ENCODE measurements at places on chromosomes 16 and 17.

- DNase-seq, result no peak
Observed at GRCh38 chr17:60910415-60910814, 232.8 kb downstream of the BCAS3 start.

GRCh38 chr17:51707216-51707615 lies 446.9 kb downstream of the UTP18 start:
- no peak for DNase-seq

GRCh38 chr17:40952661-40953060 lies 14.1 kb downstream of the KRT39 start:
- no peak for DNase-seq

GRCh38 chr17:74466828-74467184 lies 372 bp downstream of the CD300A start:
- DNase-seq, result no peak

DNA sequence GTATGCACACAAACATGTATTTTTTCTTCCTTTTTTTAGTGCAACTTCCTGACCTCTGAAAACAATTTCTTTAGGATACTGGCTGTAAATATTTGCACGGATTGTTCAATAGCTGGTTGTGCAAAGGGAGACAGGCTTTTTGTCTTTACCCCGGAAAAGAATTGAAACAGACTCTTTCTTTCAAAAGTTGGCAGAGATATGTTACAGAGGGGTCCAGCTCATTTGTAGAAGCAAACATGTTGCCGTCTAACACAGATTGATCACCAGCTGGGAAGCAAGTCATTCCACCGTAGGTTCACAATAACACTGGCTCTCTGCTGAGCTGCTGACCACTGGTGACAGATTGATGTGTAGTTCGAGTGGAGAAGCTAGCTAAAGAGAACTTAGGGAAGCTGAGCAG lies 130.9 kb downstream of the STX8 start:
- DNase-seq, result no peak

DNA sequence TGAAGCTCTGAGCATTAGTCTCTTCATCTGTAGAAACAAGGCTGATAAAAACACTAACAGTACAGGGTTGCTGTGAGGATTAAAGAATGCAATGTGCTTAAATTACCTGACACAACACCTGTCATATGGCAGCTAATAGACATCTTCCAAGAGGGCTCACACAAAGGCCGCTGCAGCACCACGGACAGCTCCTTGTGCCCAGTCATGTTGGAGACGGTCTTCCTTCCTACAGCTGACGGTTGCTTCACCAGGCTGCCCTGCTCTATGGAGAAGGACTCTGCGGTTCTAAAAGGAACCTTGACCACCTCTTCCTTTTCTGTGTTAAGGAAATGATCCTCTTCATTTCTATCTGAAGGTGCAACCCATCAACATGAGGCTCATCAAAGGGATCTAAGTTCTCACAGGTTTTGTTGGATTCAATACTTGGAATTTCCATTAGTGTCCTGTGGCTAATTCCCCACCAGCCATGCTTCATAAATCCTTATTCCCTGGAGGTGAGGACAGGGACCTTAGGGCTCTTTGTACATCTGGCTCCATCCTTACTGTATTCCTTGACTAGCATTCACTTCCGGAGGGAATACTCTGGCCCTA lies 138.9 kb upstream of the CES5A start:
- no peak for DNase-seq

- DNase-seq, result no peak
Observed at GRCh38 chr16:89253548-89254287, 36.2 kb downstream of the ZNF778 start.

DNA sequence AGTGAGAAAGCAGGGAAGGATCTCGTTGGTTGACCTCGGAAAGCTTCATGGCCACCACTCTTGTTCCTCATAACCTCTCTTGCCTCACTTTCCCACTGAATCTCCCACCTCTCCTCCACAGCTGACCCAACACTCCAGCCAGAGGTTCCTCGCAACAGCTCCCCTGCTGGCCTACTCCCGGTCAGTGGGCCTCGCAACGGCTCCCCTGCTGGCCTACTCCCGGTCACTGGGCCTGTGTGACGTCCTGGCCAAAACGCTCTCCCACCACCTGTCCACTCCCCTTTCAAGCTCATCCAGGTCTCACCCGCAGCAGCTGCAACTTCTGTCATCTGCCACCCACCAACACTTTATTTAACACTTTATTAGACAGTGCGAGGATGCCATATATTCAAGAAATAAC lies 149.1 kb downstream of the VPS53 start:
- no peak for DNase-seq

GRCh38 chr17:5354310-5354709 lies 65.2 kb downstream of the NUP88 start:
- DNase-seq, result no peak

DNA sequence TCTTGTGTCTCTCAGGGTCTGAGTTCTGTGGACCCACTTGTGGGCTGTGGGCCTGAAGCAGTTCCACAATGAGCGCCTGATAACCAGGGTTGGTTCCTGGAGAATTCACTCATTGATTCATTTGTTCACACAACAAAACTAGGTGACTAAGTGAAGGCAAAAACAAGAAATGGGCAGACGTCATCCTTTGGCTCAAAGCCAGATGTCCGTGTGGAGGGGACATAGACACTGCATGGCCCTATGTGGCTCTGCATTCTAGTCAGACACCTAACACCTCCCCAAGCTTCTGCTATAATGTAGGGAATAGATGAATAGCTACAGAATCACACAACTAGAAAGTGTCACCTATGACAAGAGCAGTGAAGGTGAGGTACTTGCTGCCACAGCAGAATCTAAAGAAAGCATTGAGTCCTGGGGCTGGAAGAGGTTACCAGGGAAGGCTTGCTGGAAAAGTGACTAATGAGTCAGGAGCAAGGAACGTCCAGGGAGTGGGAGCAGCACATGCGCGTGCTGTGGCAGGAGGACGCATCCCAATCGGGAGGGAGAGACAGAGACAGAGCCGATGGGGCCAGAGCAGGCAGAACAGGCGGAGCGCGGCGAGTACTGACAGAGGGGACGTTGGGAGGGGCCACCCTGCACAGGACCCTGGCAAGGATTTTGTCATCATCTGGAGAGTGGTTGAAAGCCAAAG lies 58.9 kb downstream of the CES1 start:
- DNase-seq, result no peak

DNA sequence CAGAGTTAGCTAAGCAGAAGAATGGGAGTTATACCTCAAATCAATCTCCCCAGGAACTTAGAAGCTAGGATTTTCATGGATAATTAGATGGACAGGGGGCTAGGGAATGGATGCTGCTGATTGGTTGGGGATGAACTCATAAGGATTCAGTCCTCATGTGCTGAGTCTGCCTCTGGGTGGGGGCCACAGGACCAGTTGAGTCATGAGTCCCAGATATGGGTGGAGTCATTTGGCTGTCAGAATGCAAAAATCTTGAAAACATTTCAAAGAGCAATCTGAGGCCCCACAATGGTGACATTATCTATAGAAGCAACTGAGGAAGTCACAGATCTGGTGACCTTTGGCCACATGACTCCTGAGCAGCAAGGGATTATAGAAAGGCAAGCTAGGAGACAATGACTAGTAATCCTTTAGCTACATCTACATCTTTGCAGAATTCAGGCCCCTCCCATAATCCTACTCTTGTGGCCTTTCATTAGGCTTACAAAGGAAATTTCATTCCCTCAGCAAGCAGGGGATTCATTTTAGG lies 82.6 kb upstream of the CCL2 start:
- no peak for DNase-seq

DNA sequence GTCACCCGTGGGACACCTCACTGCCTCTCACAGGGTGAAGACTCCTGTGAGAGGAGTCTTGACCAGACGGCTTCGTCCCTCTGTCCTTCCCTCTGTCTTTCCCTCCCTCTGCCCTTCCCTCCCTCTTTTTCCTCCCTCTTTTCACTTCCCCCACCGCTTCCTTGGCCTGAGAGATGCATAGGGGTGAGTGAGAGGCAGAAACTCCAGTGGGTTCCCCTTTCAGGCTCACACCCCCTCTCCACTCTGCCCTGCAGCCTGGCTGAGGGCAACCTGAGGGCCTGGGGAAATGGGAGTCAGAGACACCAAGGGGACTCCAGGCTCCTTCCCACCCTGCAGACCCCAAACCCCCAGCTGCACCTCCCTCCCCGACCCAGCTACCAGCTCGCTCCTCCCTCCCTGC lies 14.6 kb upstream of the KRT17 start:
- no peak for DNase-seq

DNA sequence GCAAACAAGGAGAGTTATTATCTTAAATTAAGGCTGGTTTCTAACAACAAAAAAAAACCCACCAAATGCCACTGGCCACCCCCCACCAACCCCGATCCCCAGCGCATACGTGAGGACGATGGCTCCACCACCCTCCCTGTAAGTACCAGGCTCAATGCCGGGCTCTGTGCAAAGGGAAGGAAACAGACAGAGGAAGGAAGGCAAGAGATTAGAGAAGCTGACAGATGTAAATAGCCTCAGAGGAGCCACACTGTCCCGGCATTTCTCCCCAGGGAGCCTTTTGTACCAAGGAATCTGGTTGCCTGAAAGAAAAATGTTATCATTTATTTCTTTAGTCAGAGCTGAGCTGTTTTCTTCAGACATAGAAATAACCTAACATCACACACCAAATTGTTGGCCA lies 13.1 kb downstream of the SOST start:
- no peak for DNase-seq

GRCh38 chr16:26598061-26598460 lies 468.7 kb upstream of the C16orf82 start:
- DNase-seq, result peak; percentile 9

DNA sequence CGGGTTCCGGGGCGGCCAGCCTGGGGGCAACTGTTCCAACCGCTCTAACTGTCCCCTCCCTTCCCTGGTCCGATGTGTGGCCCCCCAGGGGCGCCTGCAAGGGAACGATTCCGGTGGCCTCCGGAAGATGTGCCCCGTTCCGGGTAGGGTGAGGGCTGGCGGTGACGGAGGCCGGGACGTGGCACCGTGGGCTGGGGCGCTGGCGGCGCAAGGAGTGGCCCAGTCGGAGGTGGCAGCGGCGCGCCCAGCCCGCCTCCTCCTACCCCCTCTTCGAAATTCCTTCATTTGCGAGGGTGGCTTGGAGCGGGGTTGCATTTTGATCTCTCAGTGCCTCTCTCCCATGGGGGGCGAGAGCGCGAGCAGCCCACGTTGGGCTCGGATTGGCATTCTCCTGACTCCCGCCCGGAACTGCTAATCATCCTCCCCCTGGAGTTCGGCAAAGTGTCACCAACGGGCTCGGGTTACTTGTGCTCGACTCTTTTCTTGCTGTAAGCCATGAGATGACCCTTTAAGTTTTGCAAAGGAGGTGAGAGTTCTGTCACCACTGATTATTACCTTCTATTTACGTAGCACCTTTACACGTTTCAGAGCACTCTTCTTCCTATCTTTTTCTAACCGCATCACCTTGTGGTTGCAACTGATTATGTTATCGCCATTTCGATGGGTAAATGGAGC lies 622 bp downstream of the NDEL1 start:
- DNase-seq, result peak; percentile 43

DNA sequence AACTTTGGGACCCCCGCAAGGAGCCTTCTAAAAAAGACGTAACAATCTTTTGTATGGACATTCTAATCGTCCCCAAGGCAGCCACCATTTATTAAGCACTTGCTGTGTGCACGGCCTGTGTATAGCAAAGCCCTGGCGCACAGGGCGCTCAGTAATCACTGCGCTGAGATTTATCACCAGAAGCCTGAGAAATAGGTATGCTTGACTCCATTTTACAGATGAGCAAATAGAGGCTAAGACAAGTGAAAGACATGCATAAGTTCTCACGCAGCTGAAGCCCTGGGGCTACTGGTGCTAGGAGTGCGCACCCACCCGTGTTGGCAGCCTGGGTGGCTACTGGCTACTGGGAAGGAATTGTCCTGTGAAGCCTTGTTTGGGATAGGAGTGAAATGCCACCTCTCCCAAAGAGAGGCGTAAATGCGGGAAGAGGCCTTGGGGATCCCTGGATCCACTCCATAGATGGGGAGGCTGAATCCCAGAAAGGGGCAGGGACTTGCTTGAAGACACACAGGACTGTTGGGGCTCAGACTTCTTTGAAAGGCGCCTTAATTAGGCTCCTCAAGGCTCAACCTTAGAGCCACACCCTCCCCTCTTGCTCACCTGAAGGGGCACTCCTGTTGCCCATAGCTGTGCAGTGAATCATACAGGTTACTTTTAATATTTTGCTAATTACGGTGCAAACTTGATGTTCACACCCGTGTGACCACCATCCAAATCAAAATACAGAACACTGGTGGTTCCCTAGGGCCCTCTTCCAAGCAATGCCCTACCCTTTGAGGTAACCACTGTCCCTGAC lies 634 bp upstream of the NATD1 start:
- DNase-seq, result no peak

DNA sequence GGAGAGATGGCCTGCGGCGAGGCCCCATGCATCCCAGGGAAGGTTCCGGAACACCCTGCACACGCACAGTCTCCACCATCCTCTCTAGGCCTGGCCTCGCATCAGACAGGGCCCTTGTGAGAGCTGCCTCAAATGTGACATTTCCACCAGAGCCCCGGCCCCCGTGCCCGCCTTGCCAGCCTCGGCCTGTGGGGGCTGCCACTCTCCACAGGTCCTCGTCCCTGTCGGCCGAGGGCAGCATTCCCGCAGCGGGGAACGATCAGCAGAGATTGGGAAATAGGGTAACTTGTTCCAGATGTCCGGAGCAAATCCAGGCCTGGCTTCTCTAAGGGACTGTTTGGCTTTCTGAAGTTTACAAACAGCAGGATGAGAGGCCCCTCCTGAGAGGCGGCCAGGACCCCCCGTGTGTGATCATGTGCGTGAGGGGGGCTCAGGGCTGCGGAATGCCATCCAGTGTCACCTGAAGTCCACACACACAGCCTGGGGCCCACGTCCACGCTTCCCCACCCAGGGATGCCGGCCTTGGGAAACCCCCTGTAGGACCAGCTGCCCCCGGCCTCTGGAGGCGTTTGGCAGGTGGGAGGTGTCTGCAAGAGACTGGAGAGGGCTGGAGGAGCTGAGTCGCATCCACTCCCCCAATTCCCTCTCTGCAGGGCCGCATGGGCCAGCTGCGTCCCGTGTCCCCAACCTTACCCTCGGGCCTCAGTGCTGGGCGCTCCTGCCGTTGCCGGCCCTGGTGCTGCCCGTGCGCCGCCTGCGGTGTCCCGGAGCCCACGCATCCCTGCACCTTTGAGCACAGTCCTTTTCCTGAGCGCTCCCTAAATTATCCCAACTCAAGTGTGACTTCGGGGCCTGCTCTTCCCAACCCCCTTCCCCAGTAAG lies 70.4 kb downstream of the ZDHHC7 start:
- DNase-seq, result no peak

- DNase-seq, result no peak
Observed at GRCh38 chr16:24442631-24443030, 96.7 kb upstream of the RBBP6 start.

DNA sequence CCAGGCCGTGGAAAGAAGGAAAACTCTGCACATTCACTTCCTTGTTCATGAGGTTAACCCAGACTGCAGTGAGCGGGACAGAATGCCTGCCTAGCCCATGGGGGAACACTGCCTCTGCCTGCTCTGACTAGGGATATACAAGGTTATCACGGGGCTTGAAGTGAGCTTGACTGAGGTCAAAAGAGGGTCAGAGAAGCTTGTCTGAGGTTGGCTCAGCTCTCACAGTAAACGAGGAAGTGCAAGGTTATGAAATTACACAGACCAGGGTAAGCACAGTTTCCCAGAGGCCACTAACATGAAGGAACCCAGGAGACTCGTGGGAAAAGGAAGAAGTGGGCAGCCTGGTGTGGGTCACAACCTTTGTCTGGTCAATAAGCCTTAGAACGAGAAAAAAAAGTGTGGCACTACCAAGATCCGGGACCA lies 28.7 kb downstream of the HIC1 start:
- DNase-seq, result no peak

GRCh38 chr17:34736611-34737010 lies 157.2 kb downstream of the TMEM132E start:
- DNase-seq, result no peak

GRCh38 chr17:36934144-36934691 lies 3.1 kb upstream of the LHX1 start:
- no peak for DNase-seq

All from stimulated activated CD8-positive, alpha-beta memory T cell treated with anti-CD3 and anti-CD28 coated beads, Interleukin-12 subunit alpha, Interleukin-12 subunit beta, amount 100 ng/mL, for 4 hours (primary cell).